ENCODE measurements at places on chromosomes 1 and 21.
A peak's percentile ranks its signal among the peaks of the same experiment; 100 is the strongest.

DNA sequence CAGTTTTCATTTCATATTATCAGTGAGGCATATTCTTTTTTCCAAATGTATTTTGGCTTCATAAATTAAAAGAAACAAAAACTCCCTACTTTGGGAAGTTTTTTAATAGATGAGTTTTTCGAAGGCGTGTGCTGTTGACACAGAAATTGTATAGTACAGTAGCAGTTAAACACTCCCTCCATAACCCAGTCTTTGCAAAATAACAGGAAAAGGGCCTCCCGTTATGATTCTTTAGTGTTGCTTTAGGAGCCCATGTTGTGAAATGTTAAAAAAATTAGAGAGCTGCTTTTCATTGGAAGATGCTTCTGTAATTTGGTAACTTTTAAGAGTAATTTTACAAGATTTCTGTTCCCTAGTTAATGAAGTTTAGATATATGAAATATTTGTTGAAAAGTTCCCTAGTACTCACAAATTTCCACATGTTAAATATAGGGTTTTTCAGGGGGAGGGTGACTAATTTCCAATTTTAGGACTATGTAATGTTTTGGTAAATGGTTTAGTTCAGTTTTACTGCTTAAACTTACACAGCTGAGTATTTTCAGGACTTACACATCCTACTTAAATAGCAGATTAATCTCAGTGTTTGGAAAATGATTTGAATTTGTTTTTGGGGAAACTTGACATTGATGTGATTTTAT is 2.0 kb downstream of the CAMSAP2 start:
- DNase-seq = no peak

DNA sequence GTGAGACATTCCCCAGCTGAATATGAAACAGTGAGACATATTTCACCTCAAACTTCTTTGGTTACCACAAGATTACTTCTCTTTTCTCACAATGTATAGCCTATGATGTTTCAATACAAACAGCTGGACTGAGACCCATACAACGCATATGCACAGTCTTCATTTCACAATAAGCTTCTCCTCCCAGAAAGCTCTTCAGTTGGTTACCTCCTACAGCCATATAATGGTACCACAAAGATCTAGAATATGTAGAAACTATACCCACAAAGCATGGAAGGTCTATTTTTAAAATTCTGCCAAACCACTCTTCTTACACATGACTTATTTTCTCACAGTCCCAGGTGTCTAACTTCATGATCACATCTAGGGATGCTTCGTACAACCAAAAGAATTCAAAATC is 70.8 kb downstream of the JAK1 start:
- no peak for DNase-seq

- DNase-seq = no peak
These were observed 151.9 kb downstream of the TLR5 start for GRCh38 chr1:222991177-222991576.

DNA sequence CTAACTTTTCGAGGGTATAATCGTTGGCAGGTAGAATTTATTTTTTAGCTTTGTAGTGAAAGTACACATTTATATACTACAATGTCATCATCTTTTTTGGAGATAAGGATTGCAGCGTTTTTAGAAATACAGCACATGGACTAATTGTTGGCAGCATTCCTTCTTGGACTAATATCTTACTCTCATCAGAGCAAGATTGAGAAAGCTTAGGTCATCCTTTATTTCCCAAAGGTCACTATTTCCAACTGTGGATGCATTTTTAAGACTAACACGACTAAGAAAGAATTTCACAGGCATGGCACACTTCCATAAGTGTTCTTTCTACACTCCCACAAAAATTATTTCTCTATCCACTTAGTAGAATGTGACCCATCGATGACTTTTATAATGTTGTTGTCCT is 732.3 kb downstream of the NCAM2 start:
- DNase-seq = no peak

GRCh38 chr1:183909672-183910071 is 104.8 kb downstream of the RGL1 start:
- no peak for DNase-seq

DNA sequence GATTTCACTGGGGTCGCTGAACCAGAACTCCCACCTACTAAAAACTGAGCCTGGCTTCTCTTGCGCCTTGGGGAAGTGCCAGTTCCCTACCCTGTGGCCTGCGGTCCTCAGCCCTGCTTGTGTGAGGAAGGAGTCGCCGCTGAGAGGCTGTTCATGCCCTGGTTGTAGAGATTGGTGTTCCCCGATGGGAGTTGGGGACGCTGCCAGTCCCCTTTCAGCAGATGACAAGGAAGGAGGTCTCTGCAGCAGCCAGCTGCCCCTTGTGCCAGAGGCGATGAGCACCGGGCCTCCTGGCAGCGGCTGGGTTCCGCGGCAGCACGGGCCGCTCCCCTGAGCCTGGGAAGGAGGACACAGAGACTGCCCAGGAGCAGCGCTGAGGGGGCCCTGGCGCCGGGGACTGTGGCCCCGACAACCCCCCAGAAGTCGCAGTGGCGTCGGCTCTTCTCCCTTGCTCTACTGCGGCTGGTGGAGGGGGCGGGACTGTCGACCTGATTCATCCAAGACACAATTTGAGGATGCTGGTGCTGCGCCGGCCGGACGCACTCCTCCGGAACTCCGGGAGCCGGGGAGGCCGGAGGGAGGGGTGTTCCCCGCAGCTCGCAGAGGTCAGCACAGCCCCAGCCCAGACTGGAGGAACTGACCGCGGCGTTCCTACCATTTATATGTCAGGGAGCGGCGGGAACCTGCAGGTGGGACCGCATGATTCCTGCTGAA is 12.0 kb upstream of the ADORA3 start:
- peak; percentile 20 for DNase-seq

- DNase-seq = no peak
These were observed 11.5 kb downstream of the SLC44A3 start for GRCh38 chr1:94831641-94832040.

- DNase-seq = no peak
These were observed 1742.1 kb downstream of the BRINP3 start for GRCh38 chr1:188735567-188735966.

GRCh38 chr1:206864939-206865671 is at the start of gene IL20:
Gene IL20, plus strand, starts transcription at chr1:206865623. Its CDS starts 230 bp downstream, at chr1:206865853.
- DNase-seq = peak; percentile 73

- no peak for DNase-seq
These were observed 294.0 kb downstream of the SMYD3 start for GRCh38 chr1:246213036-246213435.

DNA sequence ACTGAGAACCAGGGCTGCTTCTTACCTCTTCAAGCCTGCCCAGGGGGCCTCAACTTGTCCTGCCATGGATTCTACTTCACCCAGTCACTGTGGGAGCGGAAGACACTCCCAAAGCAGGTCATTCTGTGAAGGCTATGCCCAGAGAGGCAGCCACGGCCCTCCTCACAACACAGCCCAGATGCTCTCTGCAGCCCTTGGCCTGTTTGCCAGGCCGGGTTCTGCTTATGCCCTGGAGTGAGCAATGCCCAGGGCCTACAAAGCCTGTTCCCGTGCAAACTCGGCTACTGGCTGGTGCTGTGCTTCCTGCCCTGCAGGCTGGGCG is 33.8 kb upstream of the SLC30A1 start:
- no peak for DNase-seq

- DNase-seq = peak; percentile 26
These were observed 10.2 kb downstream of the ADAM30 start for GRCh38 chr1:119885903-119886783.

DNA sequence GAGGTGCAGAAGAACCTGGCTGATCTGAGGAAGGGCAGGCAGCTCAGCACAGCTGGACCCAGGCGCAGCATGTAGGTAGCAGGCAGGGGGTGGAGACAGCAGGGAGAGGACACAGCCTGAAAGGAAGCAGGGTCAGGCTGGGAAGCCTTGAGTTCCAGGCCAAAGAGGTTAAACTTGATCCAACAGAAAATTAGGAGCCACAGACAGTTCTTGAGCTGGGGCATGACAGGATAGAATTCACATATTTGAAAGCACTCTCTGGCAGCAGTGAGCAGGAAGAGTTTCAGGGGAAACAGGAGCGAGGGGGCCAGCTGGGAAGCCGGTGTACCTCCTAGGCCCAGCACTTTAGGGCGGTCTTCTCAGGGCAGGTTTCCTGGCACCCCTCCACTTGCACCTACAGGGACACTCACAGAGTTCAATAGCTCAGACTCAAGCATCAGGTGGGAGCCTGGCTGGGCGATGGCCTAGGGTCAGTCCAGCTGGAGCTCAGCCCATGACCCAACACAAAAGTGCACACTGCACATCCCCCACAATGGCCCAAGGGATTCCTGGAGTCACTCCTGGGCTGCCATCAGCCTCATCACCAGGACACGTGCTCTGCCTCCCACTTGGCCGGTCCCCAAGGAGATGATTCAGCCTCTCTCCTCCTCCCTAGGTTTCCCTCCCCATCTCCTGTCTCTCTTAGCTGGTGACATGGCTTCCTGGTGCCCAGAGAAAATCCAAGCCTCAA is 22.7 kb downstream of the MATN1 start:
- no peak for DNase-seq

GRCh38 chr21:40186045-40186444 is 318.8 kb downstream of the PCP4 start:
- DNase-seq = no peak

- DNase-seq = no peak
These were observed 1.9 kb downstream of the ELAVL4 start for GRCh38 chr1:50110656-50111055.

- DNase-seq = no peak
These were observed 17.1 kb downstream of the RC3H1 start for GRCh38 chr1:174005032-174005431.

DNA sequence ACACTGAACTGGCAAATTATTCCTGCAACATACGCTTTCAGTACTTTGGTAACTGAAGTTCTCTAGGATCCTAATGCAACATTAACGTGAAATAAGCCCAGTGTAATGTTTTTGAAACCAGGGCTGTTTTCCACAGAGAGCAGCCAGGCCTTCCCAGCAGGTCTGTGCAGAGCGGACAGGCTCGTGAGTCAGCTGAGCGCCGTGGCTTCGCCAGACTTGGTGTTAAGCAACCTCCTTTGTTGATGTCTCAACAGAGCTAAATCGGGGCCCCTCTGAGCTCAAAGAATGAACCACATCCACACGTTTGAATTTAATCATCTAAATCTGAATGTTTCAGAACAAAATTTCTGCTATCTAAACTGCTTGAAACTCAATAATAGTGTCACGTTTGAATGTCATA is 181.8 kb upstream of the FMN2 start:
- DNase-seq = no peak

DNA sequence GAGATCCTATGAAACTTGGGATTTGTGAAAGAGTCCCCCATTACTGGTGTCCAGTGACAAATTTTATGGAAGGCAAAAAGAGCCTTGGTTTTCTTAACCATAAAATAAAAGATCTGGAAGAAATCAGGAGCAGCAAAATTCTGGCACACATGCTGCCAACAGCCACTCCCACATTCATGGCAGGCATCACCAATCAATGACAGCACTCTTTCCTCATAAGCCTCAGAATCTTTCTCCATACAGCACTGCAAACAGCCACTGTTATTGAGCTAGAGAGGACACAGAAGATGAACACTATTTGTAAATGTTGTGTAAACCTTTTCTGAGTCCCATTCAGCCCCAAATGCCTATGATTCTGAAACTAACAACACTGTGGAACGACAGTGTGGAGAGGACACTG is 162.2 kb downstream of the RRAGC start:
- no peak for DNase-seq

DNA sequence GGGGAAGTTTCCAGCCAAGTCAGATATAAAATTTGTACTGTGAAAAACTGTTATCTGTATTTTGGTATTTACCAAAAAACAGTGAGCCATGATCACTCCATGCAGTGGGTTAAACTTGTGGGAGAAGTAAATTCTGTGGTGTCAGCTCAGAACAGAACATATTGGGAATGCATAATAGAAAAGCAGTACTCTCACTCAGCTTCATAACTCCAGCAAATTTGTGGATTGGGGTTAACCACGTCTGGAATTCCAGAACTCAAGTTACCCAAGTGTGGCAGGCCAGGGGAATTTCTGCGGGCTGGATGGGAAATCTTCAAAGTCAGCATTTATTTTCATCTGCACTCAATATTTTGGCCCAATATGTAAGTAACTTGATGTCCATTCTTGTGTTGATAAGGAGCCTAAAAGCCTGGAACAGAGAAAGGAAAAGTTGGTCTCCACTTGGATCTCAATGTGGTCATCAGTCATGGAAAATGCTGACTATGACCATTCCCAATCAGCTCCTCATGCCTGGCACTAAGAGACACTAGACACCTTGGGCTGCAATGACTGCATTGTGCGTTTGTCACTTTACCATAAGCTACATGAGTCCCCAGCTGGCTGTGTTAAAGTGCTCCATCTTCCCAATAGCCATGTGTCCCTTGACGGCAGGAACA is 39.1 kb upstream of the ENAH start:
- DNase-seq = no peak

DNA sequence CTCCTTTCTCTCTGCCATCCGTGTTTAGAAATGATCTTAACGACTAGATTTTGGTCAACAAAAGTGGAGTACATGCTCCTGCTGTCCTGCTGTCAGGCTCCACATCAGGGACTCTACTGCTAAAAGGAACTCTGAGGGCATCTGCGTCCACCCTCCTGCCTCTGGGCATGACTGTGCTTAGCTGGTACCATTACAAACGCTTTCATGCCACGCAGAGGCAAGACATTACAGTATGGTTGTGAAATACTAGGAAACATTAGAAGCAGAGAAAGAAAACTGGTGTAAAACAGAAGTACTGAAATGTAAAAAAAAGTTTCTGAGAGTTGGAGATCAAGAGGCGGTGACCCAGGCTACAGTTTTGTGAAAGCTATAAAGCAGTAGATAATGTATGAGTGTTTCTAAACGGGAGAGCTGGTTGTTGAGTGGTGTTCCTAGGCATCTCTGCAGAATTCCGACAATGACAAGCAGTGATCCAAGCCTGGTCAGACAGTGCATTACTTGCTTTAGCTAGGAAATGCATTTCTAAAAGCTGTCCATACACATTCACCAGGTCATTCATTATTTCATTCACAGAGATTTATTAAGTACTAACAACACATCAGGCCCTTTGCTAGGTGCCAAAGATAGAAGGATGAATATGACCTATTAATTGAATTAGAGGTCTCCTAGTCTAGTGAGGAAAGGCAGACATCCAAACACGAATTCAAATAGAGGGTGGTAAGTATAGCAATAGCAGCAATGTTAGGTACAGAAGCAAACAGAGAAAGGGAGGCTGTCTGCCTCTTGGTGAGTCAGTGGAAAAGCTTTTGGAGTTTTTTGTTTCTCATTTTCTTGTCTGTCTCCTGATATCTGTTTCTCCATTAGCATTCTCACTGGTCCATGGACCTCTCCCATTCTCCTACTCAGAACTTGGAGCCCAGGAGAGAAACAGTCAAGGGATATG is 401.9 kb downstream of the LMO4 start:
- no peak for DNase-seq

- no peak for DNase-seq
These were observed at the start of gene PLPPR4 for GRCh38 chr1:99264201-99265021. Gene PLPPR4, plus strand, starts transcription at chr1:99264492. Its CDS starts 102 bp downstream, at chr1:99264594.

DNA sequence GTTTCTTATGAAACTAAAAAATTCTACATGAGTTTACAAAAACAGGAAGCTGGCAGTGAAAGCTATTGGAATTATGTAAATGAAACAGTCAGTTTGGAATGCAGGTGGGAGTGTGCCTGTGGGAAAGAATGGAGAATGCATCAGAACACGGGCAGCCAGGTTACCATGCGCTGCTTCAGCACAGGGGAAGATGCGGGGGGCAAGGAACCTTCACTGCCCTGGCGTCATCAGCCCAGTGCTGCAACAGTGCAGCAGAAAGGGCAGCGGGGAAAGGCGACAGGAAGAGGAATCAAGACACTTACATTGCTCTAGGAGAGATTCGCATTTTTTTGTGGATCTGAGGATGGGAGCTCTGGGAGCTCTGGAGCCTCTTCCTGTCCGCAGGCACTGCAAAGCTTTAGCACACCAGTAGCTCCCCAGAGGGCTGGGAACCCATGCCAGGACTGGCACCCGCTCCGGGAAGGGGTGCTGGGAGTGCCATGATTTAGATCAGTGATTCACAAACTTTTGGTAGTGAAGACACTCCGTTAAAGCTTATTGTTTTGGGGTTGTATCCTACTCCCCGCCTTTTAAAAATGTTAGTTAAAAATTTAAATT is 64.1 kb upstream of the WDR26 start:
- DNase-seq = no peak

All from stimulated activated naive CD4-positive, alpha-beta T cell (primary cell).